Stimulated activated CD8-positive, alpha-beta memory T cell treated with anti-CD3 and anti-CD28 coated beads, Interleukin-7, amount 100 ng/mL, for 1 hour (primary cell): ENCODE measurements at places on chromosomes 13 and 19.

DNA sequence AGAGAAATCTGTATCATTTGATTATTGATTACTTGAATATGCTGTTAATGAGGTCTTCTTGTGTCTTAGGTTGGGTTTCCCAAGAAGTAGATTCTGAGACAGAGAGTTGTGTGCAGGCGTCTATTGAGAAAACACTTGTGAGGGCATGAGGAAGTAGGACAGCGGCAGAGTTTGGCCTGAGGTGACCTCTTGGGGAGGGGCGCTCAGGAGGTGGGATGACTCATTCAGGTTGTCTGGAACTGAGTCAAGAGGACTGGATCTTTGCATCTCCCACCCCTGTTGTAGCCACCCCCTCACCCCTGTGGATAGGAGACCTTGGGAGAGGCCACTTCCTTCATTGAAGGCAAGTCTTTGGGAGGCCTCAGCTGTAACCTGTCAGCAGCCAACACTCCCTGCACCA lies 35.2 kb upstream of the WDFY2 start:
- DNase-seq, result no peak

- no peak for DNase-seq
These were observed 319.5 kb upstream of the OBI1 start for GRCh38 chr13:78978381-78978998.

- no peak for DNase-seq
These were observed 147.4 kb downstream of the PTPRS start for GRCh38 chr19:5193192-5193591.

DNA sequence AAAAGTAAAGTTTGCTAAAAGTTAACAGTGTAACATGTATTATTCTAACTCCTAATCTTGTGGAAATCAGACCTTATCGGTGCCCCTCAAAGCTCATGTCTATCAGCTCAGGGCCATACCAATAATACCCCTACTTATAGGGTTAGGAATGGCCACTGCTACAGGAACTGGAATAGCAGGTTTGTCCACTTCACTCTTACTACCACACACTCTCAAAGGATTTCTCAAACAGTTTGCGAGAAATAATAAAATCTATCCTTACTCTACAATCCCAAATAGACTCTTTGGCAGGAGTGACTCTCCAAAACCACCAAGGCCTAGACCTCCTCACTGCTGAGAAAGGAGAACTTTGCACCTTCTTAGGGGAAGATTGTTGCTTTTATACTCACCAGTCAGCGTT lies 1677.7 kb downstream of the OLFM4 start:
- DNase-seq, result no peak

GRCh38 chr19:42619271-42619670 lies 24.5 kb upstream of the CEACAM8 start:
- no peak for DNase-seq

DNA sequence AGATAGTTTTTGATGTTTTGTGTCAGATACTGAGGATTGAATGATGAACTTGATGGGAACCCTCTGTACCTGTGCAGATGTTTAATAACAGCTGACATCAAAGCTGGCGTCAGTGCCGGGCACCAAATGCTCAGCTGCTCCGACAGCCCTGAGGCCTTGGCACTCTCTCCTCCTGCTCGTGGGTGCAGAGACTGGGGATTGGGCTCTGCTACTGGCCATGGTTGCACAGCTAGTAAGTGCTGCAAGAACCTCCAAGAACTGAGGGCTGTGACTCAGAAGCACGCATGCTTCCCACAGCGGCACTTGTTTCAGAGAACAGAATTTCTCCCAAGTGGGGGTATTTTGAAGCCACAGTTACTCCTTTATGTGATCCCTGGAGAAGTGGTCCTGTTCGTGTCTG lies 5.9 kb downstream of the LAMP1 start:
- DNase-seq, result no peak

DNA sequence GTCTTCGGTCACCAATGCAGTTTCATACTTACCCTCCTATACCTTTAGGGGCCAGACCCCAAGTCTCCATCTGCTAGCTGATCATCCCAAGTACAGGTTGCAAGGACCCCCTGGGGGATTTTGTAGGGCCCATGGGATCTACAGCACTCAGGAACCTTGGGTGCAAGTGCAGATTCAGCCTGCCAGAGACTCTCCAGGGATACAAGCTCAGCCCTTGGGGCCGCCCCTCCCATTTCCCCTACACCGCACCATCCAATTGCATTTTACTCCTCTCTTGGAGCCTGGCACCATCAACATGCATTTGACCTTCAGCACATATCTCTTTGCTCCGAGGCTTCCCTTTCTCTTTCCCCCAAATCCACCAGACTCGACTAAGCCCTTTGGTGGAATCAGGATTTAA lies 154.7 kb upstream of the ZNF536 start:
- DNase-seq, result no peak

- DNase-seq, result no peak
These were observed 52.9 kb downstream of the OR10H4 start for GRCh38 chr19:16001481-16002312.

DNA sequence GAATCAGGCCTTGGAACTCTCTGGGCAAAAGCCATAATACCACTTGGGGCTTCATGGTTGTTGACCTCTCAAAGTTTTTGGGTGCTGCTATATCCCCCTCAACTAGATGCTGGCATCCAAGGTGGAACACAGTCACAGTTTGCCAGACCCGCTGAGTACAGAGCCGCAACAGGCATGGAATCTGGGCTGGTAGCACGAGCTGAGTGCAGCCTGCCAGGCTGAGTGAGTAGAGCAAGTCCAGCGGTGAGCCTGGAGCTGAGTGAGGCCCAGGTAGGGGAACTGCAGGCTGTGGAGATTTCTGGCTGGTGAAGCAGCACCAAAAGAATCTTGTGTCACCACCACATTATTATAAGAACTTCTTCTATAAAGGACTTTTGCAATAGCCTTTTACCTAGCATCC lies 192.6 kb downstream of the PCDH17 start:
- DNase-seq, result no peak
